ENCODE measurements at places on chromosomes 1 and 21. TPM values are rescaled to one million over a fixed set of nuclear protein-coding genes. Genes with fewer than 3 reads are reported as not detected.

The COL18A1 gene
- 104 TPM for polyA plus RNA-seq

The NCAM2 gene
- polyA plus RNA-seq, result 9.9 TPM

The A3GALT2 gene
- not detected for polyA plus RNA-seq

The CNN3 gene
- 349 TPM for polyA plus RNA-seq

The UBASH3A gene
- polyA plus RNA-seq, result not detected

The GPR25 gene
- polyA plus RNA-seq, result not detected

The DCLRE1B gene
- 12.6 TPM for polyA plus RNA-seq

The LRRC53 gene
- polyA plus RNA-seq, result not detected

The FAM72A gene
- polyA plus RNA-seq, result 6.2 TPM

The TMEM82 gene
- polyA plus RNA-seq, result 3.2 TPM

The VCAM1 gene
- polyA plus RNA-seq, result 44.6 TPM

The ENTREP3 gene
- 23.6 TPM for polyA plus RNA-seq

DNA sequence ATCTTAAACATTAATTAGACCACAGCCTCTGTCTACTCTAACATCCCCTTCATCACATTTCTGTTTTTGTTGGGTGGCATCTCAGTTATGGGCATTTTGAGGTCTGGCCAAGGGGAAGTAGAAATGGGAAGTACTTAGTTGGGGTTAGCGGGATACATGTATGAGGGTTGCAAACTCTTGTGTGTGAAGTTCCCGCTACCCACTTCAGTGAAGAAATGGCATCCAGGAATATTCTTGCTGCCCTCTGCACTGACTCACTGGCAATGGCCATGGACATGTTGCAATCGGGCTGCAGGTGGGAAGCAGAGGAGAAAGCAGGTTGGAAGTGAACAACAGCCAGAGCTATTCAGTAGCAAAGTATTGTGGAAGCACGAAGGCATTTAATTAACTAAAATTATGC lies 7.4 kb downstream of the CD48 start:
- no peak for DNase-seq

DNA sequence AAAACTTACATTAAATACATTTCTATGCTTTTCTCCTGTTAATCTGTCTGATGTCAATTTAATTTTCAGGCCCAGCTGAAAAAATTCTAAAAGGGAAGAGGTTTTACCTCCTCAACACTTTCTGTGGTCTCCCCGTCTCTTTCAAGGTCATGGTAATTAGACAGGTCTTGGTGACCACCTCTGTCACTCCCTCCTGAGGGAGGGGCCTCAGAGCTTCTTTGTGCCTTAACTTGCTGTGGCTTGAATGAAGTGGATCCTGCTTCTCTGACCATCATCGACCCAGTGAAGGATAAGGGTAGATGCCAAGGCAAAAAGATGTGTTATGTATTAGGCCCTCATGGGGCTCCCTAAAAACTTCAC lies 40.8 kb upstream of the OSBPL9 start:
- no peak for DNase-seq

- DNase-seq, result no peak
Observed at GRCh38 chr1:200153277-200154055, 126.0 kb downstream of the NR5A2 start.

DNA sequence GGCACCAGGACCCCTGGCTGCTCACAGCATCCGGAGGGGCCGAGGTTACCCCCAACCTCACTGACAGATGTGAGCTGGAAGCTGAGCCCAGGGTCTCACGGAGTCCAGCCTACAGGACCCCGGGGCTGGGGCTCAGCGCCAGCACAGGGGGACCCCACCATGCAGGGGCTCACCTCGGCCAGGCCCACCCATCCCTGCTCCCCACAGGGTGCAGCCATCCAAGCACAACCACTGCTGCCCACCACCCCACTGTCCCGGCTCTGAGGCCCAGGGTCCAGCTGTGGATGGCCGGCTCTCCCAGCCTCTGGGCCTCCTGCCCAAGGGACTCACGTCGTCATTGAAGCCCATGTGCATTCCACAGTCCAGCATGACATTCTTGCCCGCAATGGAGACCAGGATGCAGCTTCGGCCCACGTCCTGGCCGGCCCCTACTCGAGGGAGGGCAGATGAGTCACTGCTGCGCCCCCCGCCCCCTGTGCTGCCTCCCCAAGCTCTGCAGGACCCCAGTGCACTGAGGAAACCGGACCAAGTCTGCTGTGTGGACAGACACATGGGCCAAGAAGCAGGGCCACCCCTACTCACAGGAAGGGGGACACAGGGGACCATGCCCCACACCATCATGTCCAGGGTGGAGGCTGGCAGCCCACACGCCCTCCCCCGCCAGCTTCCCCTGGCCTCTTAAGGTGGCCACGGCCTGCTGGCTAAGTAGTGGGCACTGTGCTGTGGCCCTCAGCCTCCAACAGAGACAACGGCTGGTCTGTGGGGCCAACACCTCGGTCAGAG lies 3.6 kb downstream of the INTS11 start:
- DNase-seq, result no peak

GRCh38 chr1:174258148-174258550 lies 98.8 kb downstream of the RABGAP1L start:
- peak; percentile 32 for DNase-seq

DNA sequence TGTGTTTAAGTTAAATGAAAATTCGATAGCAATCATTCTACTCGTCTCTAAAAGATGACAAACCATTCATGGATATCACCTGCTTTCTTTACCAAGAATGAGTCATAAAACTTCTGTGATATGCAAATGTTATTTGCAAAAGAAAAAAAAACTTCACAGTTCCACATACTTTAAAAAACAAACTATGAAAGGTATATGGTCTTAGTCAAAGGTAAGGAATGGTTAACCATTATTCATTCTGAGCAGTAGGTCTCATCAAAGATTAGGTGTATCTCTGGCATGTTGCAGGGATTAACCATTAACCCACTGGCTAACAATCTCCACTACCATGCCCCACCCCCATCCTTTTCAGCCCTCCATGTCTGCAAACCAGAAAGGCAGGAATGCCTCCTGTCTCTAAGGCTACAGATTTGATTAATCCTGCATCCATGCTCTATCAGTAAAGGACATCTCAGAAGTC lies 44.4 kb downstream of the PTPN14 start:
- no peak for DNase-seq

- no peak for DNase-seq
Observed at GRCh38 chr1:54540582-54541295, 7.3 kb upstream of the ACOT11 start.

DNA sequence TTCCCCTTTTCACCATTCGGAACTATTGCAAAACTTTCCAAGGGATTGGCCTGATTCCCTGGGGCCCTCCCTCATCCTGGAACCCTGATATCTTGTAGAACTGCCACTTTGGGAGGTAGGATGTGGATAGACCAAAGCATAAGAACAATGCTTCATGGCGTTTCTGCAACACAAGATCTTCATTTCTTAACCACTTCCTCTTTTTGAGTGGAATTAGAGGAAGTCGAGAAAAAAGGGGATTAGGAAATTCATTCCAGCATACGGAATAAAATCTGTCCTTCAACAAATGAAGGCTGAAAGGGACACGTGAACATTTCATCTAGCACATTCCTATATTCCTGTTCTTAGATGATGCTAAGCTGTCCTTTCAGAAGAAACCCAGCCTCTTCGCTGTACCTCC lies 149.3 kb downstream of the HUNK start:
- DNase-seq, result no peak

DNA sequence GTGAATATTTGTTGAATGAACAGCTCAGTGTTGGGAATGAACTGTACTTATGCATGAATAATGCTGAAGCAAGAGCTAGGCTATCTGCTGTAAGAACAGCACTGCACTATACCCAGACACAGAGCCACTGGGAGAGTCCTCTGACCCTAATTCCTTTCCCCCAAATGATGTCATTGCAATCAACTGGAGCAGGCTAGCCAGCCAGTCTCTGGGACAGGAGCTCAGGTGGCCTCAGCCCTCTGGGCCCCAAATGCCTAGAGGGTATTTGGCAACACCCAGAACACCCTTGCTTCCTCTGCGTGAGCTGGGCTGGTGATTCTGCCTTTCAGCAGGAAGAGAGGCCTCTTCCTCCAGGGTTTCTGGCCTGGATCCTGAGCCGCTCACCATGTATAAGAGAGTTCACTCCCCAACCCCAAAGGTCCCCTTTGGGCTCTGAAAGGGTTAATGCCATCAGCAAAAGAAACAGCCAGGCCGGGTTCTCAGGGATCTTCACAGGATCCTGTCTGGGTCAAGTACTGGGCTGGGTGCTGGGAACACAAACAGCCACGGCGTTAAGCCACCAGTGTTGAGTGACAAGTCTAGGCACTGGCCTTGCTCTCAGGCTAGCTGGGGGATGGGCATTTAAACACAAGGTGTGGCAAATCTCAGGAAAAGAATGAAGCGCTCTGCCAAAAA lies 3.7 kb upstream of the PADI4 start:
- no peak for DNase-seq

DNA sequence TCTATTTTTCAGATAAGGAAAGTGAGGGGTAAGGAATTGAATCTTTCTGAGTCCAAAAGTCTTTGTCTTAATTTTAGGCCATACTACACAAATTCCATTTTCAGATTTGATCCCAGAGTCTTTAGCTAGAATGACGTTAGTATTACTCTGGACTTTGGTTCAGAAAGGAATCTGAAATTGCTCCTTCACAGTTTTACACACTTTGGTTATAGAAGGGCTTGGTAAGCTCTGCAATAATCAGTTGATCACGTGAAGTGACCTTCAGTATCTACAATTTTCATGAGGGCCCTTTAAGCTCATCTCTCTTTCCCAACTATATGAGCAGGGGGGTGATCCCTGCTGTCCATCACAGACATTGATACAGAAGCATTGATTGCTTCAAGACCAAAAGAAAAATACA lies 103.4 kb upstream of the ESRRG start:
- no peak for DNase-seq

GRCh38 chr1:99107680-99108079 lies 103.0 kb upstream of the PLPPR5 start:
- no peak for DNase-seq

- DNase-seq, result no peak
Observed at GRCh38 chr1:232518349-232518748, 111.6 kb downstream of the SIPA1L2 start.

GRCh38 chr1:218742467-218743262 lies 397.5 kb downstream of the TGFB2 start:
- no peak for DNase-seq

- no peak for DNase-seq
Observed at GRCh38 chr1:201662646-201663045, 123.7 kb downstream of the NAV1 start.

- no peak for DNase-seq
Observed at GRCh38 chr1:147628441-147628840, 41.9 kb downstream of the ACP6 start.

DNA sequence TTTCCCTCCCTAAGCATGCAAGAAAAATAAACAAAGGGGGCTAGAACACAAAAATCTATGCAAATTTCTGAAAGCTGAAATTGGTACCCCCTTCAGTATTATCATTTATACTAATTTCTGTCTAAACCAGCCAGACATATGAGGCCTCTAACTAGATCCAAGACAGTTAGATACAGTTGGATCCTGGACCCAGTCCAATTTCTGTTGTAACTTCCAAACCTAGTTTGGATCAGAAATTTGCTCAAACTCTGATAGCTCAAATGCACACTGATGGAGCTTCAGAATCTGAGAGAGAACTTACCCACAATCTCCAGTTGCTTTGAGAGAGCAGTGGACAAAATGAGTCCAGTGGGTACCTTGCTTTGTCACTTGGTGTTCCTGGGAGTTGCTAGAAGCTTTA lies 11.9 kb downstream of the CEP350 start:
- DNase-seq, result no peak

GRCh38 chr1:76101548-76101947 lies 27.0 kb downstream of the ST6GALNAC3 start:
- no peak for DNase-seq

GRCh38 chr1:242411901-242412300 lies 112.6 kb downstream of the PLD5 start:
- DNase-seq, result no peak

DNA sequence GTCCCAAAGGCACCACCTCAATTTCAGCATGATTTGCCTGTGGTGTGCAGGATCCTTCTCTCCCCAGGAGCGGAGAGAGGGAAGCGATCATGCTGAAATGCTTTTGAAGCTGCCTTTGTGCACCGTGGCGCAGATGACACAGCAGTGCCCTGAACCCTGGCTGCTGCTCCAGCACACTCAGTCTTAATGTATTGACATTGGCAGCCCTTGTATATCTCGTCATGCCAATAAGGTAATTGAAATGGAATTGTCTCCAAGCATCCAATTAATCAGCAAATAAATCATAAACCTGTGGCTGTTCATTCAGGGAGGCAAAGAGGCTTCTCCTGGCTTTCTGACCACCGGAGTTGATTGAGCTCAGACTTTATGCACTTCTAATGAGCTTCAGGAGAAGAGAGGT lies 139.8 kb downstream of the KAZN start:
- no peak for DNase-seq

DNA sequence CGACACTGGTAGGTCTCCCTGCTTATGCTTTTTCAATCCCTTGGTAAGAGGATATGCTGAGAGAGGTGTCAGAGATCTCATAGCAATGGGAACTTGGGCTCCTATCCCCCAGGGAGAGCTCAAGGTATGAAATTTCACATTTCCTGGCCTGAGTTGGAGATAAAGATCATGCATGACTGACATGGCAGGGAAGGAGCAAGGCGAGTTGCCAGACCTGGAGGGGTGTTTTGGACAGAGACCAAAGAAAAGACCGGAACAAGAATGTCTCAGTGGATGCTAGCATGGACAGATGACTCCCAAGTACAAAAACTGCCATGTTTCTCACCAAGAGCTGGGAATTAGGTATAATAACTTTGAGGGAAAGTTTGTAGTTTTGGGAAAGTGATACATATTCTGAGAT lies 334.1 kb upstream of the B3GALT2 start:
- DNase-seq, result no peak

DNA sequence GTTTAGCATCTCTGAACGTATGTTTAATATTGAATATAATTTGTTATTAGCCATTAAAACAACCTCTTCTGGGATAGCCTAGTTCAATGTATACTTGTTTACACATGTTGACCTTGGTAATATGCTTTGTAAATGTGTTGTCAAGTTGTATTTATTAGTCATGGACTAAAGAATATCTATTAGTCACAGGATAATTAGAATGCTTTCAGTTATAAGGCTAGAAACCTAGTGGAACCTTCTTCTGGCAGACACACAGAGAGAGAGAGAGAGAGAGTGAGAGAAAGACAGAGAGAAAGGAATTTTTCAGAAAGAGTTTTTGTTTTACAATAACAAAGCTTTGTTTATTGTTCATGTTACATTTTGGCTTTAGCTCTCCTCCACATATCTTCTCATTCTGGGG lies 181.1 kb upstream of the APP start:
- DNase-seq, result no peak

DNA sequence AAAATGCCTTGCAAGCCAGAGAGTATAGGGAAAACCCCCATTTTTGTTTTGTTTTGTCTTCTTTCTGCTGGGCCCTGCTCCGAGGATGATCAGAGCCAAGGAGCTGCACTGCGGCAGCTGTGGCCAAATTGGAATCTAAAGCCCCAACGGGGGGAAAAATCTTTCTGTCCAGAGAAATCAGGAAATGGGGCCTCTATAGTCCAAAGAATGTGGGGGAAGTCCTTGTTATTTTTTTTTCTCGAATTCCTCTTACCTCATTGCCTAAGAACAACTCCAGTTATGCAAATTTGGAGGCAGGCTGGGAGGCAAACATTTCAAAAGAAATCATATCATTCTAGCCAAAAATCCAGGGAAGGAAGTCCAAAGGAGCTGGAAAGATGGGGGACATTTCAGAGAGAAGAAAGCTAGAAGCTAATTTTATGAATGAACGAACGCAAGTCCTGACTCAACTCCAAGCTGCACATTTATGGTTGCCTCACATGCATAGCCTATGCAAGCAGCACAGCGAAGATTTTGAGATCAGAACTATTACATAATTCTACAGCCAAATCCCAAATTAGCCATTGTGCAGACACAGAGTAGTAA lies 263.2 kb downstream of the KCTD3 start:
- no peak for DNase-seq

Measured in left kidney (tissue), 8 donors.